ENCODE measurements at places on chromosomes 13 and 19. TPM values are rescaled to one million over a fixed set of nuclear protein-coding genes. Genes with fewer than 3 reads are reported as not detected.

The PLA2G4C gene
- 34.9 TPM for total RNA-seq

The NKPD1 gene
- 0.07 TPM for total RNA-seq

The C2CD4C gene
- 1.3 TPM for total RNA-seq

The ZNF441 gene
- 4.5 TPM for total RNA-seq
